Activated naive CD4-positive, alpha-beta T cell (primary cell): ENCODE measurements at places on chromosomes 3 and 15.

DNA sequence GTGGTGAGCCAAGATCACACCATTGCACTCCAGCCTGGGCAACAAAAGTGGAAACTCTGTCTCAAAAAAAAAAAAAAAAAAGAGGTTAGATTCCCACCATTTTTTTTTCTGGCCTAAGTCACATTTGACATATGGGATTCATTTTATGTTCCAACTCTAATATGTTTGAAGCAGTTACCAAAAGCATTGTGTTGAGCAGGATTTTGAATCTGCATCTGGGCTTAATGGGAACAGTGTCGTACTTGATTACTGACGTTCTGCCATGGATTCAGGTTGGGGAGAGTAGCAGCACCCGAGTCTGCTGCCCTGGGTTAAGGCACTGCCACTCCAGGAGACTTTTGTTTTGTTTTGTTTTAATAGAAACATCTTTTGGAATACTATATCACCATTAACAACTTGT, 348.7 kb upstream of the TBL1XR1 start:
- DNase-seq = no peak

DNA sequence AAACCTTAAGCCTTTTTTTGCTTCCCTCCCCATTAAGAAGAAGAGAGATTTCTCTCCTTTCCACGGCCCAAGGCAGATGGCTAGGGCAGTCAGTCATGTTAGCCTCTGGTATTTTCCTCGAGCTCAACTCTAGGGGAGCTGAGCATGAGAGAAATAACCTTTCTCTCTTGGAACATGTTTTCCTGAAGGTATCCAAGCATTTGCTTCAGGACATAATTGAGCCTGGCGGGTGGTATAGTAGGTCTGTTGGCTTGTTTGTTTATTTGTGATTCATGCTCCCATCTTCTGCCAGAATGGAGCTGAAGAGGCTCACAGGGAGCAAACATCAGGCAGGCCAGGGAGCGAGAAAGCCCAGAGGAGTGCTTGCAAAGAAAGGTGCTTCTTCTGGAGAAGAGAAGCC, 102.5 kb downstream of the MESD start:
- no peak for DNase-seq

DNA sequence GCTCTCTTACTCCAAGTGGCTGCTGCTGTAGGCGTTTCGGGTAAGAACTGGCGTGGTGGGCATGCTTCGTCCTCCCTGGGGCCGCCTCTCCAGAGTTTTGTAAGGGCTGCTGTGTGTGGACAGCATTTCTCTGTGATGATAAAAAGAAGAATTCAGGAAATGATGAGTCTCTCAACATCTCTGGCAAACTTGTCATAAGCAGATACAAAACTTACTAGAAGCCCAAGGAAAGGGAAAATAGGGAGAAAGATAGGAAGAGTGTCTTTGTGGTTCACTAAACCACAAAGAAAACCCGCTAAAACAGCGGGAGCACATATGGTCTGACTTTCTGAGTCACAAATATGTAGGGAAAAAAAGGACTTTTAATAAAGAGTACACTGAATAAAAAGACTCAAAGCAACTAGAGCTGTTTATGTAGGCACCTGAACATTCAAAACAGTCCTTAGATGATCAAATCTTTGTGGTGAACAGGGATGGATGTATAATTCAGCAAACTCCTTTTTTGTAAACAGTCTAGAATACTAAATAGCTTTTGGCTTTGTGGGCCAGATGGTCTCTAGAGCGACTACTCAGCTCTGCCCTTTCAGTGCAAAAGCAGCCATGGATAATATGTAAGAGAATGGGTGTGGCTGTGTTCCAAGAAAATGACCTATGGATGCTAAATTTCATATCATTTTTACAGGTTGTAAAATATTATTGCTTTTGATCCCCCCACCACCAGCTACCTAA, 60.4 kb upstream of the LMOD3 start:
- no peak for DNase-seq

GRCh38 chr3:22495241-22495640, 707.9 kb upstream of the UBE2E2 start:
- no peak for DNase-seq

DNA sequence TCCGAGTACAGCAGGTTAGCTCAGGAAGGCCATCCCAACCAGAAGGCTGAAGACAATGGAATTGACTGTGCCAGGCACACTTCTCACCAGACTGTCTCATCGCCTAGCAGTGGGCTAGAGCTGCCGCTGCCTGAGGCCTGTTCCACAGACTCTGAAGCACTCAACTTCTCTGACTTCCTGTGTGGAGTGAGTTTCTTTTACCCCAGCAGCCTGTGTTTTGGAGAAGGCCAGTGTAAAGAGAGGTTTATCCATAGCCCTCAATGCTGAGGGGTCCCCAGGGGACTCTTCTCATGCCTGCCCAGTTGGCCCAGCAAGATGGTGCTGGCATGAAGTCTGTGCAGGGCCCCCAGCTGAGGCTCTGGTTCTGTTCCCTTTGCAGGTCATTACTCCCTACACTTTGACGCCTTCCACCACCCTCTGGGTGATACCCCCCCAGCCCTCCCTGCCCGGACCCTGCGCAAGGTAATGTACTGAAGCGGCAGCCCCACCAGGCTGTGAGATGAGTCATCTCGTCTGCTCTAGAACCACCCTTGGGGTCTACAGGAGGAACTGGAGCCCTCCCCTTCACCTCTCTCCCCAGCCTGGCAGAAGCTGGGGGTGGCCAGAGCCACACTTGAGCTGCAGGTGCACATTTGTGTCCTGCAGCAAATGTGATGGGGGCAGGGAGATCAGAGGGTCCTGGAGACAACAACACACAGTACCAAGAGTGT, 5.2 kb upstream of the MANF start:
- no peak for DNase-seq

DNA sequence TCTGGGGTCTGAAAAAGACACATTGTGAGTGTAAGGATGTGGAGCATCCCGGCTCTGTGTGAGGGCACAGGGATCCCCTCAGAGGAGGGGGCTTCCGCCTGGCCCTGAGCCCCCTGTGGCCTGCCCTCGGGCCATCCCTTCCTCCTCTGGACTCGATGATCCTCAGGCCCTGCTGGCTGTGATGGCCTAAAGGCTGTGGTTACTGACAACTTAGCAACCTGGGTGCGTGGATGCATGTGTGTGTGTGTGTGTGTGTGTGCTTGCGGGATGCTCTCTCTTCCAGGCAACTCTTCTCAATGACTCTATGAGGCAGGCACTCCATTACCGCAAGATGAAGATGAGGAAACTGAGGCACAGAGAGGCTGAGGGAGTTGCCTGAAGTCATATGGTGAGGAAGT, 66.0 kb downstream of the ASB7 start:
- no peak for DNase-seq

GRCh38 chr3:50303013-50303815, at the start of gene HYAL1:
HYAL1 (minus strand) TSS chr3:50303574; CDS start chr3:50302956, 618 bp downstream.
- DNase-seq = no peak

DNA sequence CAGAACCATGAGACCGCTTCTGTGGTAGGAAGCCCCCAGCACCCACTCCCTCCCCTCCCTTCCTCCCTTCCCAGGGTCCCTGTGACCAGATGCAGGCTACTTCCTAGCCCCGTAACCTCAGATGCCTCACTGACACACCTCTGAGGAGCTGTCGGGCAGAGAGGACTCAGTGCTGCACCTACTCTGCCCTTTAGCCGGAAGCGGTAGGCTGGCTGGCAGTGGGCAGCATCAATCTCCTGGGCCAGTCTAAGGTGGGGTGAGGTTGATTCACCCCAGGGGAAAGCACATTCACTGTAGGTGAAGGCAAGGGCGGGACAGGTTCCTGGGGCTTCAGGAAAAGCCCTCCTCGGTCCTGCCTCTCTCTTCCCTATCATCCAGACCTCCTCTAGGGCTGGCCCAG, 19.1 kb downstream of the CSRNP1 start:
- DNase-seq = no peak

DNA sequence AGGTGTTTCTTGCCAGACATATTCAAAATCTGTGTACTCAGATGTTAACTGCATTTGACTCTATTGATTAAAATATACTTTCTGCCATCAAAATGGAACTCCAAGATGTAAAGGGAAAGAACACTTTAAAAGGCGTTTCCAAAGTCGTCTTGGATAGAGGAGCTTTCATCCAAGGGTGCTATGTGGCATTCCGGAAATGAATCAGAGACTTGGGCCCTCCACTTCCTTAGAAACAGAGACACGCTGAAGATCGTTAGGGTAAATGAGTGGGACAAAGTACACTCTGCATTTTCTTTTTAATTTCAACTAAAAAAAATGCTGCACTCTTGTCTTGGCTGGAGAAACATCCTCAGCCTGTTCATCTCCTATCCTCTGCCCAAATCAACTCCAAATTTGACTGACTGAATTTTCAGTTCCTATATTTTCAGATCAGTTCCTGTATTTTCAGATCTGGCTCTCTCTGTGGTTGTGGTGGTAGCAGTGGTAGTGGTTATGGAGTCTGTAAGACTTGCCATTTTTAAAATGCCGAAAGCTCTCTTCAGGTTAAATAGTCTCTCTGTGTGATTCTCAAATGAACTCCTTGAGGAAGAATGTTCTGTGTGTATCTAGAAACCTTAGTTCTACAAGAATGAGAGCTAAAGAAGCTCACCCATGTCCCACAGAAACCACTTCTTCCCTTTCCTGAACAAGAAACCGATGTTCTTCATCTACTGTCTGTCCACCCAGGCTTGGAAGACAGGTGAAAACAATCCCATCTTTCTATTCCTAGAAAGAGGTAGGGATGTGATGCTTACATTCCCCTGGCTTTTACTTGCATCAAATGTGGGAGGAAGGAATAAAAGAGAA, 156.8 kb upstream of the ICE2 start:
- no peak for DNase-seq

GRCh38 chr3:124777762-124778470, 47.7 kb downstream of the UMPS start:
- no peak for DNase-seq

DNA sequence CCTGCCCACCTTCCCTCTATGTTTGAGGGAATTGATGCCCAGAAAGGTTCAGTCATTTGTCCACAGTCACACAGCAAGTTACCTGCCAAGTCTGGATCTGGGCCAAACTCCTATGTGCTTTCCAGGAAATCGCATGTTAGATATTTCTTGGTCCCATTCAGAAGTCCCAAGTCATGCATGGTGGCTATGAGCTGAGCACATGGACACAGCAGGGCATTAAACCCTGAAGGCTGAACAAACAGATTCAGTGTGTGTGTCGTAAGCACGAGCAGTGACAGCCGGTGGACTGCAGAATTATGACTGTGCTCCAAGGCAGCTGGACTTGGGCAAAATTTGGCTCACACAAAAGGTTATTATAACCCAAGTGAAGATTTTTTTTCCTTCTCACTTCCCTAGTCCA, 11.4 kb upstream of the SLC6A6 start:
- no peak for DNase-seq

DNA sequence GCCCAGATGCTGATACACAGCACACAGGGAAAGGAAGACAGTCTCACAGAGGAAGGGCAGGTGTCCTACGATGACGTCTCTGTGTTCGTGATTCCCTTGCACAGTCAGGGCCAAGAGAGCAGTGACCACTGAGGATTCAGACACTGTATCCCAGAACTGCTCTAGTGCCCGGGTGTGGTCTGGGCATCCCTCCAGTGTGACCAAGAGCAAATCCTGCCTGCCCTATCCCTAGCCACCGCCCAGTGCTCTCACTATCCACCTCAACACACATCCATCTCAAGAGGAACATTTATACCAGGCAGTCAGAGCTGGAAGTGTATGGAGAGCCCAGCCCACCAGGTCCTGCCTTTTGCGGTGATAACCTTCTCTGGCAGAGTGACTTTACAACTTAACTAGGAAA, 4.1 kb downstream of the PPM1M start:
- no peak for DNase-seq

- DNase-seq = no peak
Observed at GRCh38 chr3:132963786-132964185, 74.4 kb upstream of the TMEM108 start.

DNA sequence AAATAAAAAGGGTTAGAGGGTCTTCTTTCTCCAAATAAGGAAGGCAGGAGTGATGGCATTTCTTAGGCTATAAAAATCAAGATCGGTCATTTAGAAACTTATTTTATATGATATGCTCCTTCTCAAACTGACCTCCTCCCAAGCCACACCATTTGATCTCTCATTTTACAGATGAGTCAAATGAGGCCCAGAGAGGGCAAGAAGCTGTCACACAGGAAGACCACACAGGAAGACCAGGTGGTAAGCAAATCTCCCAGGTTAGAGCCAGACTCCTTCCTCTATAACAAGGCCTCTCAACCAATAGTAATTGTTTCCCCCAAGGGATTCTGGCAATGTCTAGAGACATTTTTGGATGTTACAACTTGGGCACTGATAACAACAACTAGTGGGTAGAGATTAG, 13.8 kb downstream of the TLE3 start:
- no peak for DNase-seq

- no peak for DNase-seq
Observed at GRCh38 chr15:19944261-19944888, 597.2 kb downstream of the GOLGA6L6 start.

GRCh38 chr3:144237351-144237750, 265.7 kb downstream of the DIPK2A start:
- DNase-seq = no peak

DNA sequence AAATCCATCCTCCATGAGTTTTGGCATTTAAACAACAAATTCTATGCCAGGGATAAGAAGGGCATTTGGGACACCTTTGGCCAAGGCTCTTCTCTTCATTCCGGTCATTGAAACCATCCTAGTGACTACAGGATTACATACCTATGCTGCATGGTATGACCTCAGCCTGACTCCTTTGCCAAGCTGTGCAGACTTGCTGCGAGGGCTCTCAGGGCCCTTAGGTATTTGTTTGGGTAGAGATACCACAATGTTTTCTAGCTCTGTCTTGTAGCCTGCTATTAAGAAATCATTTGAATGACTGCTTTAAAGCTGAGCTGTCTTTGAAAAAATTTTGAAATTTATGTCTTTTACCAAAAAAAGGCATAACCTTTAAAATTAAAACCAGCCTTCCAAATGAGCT, 749.8 kb upstream of the SGO1 start:
- no peak for DNase-seq

DNA sequence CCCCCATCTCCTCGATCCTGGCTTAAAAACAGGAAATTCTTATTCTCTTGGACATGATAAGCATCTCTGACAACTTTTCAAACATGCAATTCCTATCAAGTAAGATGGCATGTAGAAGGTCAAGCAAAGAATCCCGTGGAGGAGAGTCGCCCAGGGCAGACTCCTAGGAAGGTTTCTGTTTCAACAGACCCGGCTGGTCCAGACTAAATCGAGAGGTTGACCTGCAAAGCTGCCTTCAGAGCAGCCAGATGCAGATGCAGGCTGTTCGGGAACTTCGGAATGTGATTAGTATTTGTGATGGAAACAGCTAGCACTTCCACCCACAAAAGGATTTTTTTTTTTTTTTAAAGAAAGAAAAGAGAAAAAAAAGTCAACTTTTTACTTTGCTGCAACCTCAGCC, 216.8 kb downstream of the NR1D2 start:
- no peak for DNase-seq

DNA sequence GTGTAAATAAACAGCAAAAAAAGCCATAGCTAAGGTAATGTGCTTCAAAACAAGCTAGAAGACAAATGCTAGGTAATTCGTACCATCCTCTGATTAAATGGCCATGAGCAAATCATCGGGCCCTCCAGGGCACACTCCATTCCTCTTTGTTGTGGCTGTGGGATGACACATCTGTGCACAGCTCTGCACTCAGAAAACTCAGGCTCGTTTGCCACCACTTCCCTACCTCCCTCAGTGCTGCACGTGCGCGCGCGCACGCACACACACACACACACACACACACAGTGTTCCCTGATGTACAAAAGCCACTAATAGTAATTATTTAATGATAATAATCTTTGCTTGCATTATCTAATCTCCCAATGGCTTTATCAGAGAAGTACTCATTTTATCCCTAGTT, 336.6 kb downstream of the FEZF2 start:
- no peak for DNase-seq
